ENCODE measurements at places on chromosomes 5 and 9.

GRCh38 chr5:151151263-151151660 lies 6.3 kb downstream of the ANXA6 start:
- peak overlapping the region; percentile 93 for H3K27ac ChIP-seq
- H3K4me3 ChIP-seq, result no peak overlapping the region
- no peak for DNase-seq
- H3K36me3 ChIP-seq, result no peaks in the 10 kb centered on the region
- no peaks in the 10 kb centered on the region for H3K27me3 ChIP-seq
- peaks cover 56% of the 10 kb centered on the region for H3K4me1 ChIP-seq

- no peak for DNase-seq
- H3K36me3 ChIP-seq, result no peaks in the 10 kb centered on the region
- no peak overlapping the region for H3K27ac ChIP-seq
- peaks cover 5% of the 10 kb centered on the region for H3K4me1 ChIP-seq
Observed at GRCh38 chr5:143588933-143589662, 185.6 kb upstream of the NR3C1 start.

DNA sequence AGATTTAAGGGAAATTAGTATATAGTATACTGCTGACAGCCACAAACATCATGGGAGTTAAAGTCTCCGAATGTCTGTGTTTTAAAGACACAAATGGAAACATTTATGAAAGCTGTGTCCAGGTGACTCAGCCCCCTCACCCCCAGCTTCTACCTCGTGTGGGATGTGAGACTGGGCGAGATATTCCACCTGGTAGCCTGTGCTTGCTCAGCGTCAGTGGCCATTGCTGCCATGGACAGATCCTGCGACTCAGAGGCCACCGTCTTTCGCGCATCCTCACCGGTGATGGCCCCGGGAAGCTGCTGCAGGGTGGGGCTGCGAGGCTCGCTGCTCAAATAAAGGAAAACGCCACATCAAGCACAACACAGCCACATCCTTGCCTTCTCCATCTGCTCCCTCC lies 31.2 kb upstream of the EXOC3 start:
- H3K27ac ChIP-seq, result no peak overlapping the region
- no peaks in the 10 kb centered on the region for H3K27me3 ChIP-seq
- no peak overlapping the region for H3K4me3 ChIP-seq

DNA sequence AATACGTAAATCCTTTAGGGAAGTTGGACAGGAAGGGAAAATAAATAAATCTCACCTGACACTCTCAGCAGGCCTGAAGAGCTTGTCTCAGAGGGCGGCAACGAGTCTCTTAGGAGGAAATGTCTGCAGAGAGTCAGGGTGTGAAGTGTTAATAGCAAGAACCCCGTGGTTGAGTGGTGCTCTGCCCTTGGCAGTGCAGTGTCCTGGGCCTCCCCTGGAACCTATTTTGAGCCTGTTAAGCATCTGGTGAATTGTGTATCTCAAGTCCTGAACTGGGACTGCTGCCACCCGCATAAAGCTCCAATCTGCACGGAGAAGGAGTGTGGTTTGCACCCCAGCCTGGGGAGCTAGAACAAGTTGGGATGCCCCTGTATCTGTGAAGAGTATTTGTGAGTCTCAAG lies 211.8 kb downstream of the GOLPH3 start:
- H3K4me3 ChIP-seq, result no peak overlapping the region
- H3K27ac ChIP-seq, result no peak overlapping the region
- H3K27me3 ChIP-seq, result peaks cover 8% of the 10 kb centered on the region
- H3K4me1 ChIP-seq, result peaks cover 19% of the 10 kb centered on the region

DNA sequence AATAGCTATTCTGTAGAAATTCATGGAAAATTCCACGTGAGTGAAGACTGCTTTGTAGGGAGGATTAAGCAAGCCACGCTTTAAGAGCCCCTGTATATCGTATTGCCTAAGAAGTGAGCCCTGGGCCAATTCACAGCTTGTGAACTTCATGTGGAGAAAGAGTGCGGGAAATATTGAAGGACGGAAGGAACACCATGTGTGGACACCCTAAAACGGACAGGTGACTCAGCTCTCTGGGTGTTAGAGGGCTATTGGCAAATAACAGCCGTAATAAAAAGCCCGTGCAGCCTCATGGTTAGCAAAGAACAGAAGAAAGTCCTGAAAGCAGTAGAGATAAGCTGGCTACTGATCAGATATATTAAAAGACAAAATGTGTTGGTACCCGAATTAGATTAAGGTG lies 26.4 kb downstream of the ZNF366 start:
- no peak for DNase-seq
- no peaks in the 10 kb centered on the region for H3K36me3 ChIP-seq
- H3K27me3 ChIP-seq, result no peaks in the 10 kb centered on the region

DNA sequence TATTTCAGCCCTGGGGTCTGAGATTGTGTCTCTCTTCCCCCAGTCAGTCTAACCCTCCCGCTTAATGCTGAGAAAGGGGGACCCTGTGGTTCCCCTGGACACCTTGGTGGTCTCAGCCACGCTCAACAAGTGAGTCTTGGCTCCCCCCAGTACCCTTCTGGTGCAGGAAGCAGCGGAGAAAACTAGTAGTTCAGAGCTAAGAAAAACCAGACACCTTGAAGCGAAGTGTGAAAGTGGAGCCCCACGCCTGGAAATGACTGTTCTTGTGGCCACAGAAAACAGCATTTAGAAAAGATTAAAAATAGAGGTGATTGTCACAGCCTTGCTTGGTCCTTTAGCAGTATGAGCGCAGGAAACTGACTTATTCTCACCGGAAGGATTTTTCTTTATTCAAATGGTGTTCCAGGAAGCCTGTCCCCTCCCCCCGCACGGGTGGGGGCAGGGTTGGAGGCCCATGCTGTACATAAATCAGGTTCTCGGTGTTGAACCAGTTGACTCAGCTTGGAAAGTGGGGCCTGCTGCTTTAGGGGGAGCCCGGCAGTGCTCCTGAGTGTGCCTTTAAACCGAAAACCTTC lies 8.1 kb downstream of the ARPC5L start:
- peaks cover 30% of the 10 kb centered on the region for H3K4me1 ChIP-seq
- peak overlapping the region; percentile 77 for H3K27ac ChIP-seq
- no peak for DNase-seq
- no peaks in the 10 kb centered on the region for H3K27me3 ChIP-seq
- peak overlapping the region; percentile 91 for H3K4me3 ChIP-seq
- H3K36me3 ChIP-seq, result peaks cover 5% of the 10 kb centered on the region

- peaks cover 7% of the 10 kb centered on the region for H3K4me1 ChIP-seq
- no peaks in the 10 kb centered on the region for H3K27me3 ChIP-seq
- no peak for DNase-seq
- no peak overlapping the region for H3K4me3 ChIP-seq
Observed at GRCh38 chr5:143188692-143189091, 214.8 kb downstream of the NR3C1 start.

- H3K4me1 ChIP-seq, result peaks cover 27% of the 10 kb centered on the region
- H3K27ac ChIP-seq, result no peak overlapping the region
- DNase-seq, result no peak
- peaks cover 36% of the 10 kb centered on the region for H3K36me3 ChIP-seq
- no peaks in the 10 kb centered on the region for H3K27me3 ChIP-seq
Observed at GRCh38 chr9:71729816-71730526, 38.3 kb downstream of the CEMIP2 start.

DNA sequence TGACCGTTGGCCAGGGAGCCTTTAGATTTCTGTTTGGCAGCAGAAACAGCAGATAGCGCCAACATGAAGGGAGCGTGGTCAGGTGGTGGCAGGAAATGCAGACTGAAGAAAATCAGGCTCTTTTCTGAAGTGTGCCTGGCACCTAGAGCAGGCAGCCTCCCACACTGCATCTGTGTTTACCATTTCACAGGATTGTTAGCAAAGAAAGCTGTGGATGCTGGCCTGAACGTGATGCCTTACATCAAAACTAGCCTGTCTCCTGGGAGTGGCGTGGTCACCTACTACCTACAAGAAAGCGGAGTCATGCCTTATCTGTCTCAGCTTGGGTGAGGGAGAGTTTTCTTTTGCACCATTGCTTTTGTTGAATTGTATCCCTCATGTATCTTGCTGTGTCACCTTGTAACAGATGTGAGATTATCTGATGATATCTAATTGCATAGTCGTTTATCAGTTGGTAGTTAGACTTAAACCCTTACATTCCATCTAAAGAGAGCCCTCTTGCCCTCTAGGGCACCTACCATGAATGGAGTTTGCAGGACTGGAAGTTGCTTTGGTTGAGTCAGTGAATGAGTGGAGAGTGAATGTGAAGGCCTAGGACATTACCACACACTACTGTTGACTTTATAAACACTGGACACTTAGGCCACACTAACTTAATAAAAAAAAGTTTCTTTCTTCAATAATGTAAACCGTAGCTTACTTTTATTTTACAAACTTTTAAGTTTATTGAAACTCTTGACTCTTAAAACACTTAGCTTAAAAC lies 42.8 kb downstream of the ACO1 start:
- H3K36me3 ChIP-seq, result peaks cover 37% of the 10 kb centered on the region
- H3K4me3 ChIP-seq, result no peak overlapping the region
- no peak for DNase-seq
- peaks cover 36% of the 10 kb centered on the region for H3K4me1 ChIP-seq
- H3K27me3 ChIP-seq, result no peaks in the 10 kb centered on the region
- no peak overlapping the region for H3K27ac ChIP-seq

GRCh38 chr5:21236971-21237427 lies 1249.0 kb upstream of the CDH18 start:
- H3K27ac ChIP-seq, result peak overlapping the region; percentile 67
- peaks cover 21% of the 10 kb centered on the region for H3K4me1 ChIP-seq
- DNase-seq, result no peak
- H3K36me3 ChIP-seq, result no peaks in the 10 kb centered on the region
- H3K4me3 ChIP-seq, result no peak overlapping the region

- DNase-seq, result no peak
- peaks cover 4% of the 10 kb centered on the region for H3K27me3 ChIP-seq
- H3K4me1 ChIP-seq, result no peaks in the 10 kb centered on the region
- no peaks in the 10 kb centered on the region for H3K36me3 ChIP-seq
- H3K27ac ChIP-seq, result no peak overlapping the region
- no peak overlapping the region for H3K4me3 ChIP-seq
Observed at GRCh38 chr9:31248156-31248555, 1136.3 kb upstream of the ACO1 start.

- H3K4me1 ChIP-seq, result peaks cover 60% of the 10 kb centered on the region
- DNase-seq, result no peak
- no peak overlapping the region for H3K4me3 ChIP-seq
- peak overlapping the region; percentile 80 for H3K27ac ChIP-seq
- no peaks in the 10 kb centered on the region for H3K27me3 ChIP-seq
- H3K36me3 ChIP-seq, result no peaks in the 10 kb centered on the region
Observed at GRCh38 chr9:109771087-109771486, 8.9 kb upstream of the PALM2AKAP2 start.

DNA sequence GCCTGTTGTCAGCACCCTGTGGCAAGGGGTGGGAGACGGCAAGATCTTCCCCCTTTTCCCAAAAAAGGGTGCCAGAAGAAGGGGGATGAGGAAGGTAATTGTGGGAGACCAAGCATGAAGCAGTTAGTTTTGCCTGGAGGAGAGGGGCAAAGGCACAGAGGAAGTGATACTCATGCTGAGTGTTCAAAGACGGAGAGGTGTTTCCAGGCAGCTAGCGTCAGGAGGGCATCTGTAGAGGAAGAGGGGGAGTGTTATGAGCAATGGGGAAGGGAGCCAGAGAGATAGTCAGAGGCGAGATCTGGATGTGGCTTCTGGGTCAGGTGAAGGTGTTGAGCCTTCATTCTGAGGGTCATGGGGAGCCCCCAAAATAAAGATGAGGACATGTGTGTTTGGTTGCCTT lies 26.9 kb upstream of the ADAM19 start:
- no peaks in the 10 kb centered on the region for H3K27me3 ChIP-seq
- peaks cover 18% of the 10 kb centered on the region for H3K4me1 ChIP-seq
- H3K4me3 ChIP-seq, result no peak overlapping the region
- H3K27ac ChIP-seq, result no peak overlapping the region

DNA sequence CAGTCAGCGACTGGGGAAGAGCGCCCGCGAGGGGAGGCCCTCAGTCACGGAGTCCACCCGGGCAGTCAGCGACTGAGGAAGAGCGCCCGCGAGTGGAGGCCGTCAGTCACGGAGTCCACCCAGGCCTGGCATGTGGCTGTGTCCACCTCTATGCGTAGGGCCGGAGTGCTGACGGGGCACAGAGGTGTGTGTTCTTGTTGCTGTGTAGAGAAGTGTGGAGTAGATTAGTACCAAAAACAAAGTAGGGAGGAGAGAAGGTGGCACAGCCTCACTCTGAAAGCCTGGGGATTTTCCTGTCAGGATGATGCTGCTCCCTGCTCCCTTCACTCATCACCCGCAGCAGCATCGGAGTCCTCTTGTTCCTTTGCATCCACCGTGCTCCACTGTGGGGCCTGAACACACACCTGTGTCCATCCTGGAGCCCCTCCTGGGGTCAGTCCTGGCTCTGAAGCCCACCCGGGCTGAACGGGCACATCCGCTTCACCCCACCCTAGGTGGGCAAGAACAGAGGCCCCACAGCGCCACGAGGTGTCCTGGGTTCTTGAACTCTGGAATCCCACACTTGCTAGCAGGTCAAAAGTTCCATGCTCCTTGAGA lies 37.9 kb downstream of the AHRR start:
- DNase-seq, result peak; percentile 66
- H3K27me3 ChIP-seq, result no peaks in the 10 kb centered on the region
- H3K4me1 ChIP-seq, result peaks cover 8% of the 10 kb centered on the region
- peaks cover 42% of the 10 kb centered on the region for H3K36me3 ChIP-seq
- H3K27ac ChIP-seq, result no peak overlapping the region

DNA sequence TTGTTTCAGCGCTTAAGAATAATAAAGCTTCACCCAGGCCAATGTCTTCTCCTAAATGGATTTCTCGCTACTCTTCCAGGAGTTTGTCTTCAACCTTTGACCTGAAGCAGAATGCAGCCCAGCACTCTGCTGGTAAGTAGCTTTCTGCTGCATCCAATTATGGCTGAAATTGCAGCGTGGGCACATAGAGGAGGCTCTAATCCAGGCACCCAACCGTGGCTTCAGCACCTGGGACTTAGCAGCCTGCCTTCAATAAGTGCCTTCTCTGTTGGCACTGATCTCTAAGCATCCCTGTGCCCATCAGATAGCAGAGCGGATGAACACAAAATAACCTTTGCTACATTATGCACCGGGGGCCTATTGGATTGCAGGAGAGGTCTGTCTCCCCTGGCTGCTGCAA lies 105.2 kb downstream of the TRIM32 start:
- H3K27ac ChIP-seq, result no peak overlapping the region
- H3K27me3 ChIP-seq, result peaks cover 41% of the 10 kb centered on the region
- no peak overlapping the region for H3K4me3 ChIP-seq
- H3K36me3 ChIP-seq, result no peaks in the 10 kb centered on the region
- no peak for DNase-seq

- H3K4me3 ChIP-seq, result no peak overlapping the region
- H3K27me3 ChIP-seq, result peaks cover 38% of the 10 kb centered on the region
- H3K27ac ChIP-seq, result no peak overlapping the region
- H3K4me1 ChIP-seq, result no peaks in the 10 kb centered on the region
Observed at GRCh38 chr5:131022811-131023497, 142.1 kb downstream of the HINT1 start.
